ENCODE measurements at places on chromosomes 3 and 15. TPM values are rescaled to one million over a fixed set of nuclear protein-coding genes. Genes with fewer than 3 reads are reported as not detected.

- no peaks in the 10 kb centered on the region for H3K36me3 ChIP-seq
- no peak overlapping the region for H3K4me3 ChIP-seq
- H3K27me3 ChIP-seq = no peaks in the 10 kb centered on the region
- no peak overlapping the region for H3K27ac ChIP-seq
Observed at GRCh38 chr3:14871456-14872200, 52.9 kb downstream of the FGD5 start.

DNA sequence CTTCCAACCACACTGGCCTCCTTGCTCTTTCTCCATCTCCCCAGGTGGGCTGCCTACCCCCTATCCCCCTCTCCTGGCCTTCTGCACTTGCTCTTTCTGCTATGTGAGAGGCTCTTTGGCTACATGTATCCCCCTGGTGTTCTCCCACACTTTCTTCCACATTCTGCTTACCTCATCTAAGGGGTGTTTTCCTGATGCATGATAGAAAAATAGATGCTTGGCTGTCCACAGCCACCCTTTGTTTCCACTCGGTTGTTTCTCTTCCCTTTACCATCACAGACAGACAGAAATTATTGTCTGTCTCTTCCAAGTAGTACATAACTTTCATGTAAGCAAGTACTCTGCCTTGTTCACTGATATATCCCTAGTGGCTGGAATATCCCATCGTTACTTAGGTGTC lies 39.2 kb downstream of the MCTP2 start:
- no peaks in the 10 kb centered on the region for H3K27me3 ChIP-seq
- H3K4me1 ChIP-seq = no peaks in the 10 kb centered on the region
- H3K36me3 ChIP-seq = no peaks in the 10 kb centered on the region
- no peak for DNase-seq

DNA sequence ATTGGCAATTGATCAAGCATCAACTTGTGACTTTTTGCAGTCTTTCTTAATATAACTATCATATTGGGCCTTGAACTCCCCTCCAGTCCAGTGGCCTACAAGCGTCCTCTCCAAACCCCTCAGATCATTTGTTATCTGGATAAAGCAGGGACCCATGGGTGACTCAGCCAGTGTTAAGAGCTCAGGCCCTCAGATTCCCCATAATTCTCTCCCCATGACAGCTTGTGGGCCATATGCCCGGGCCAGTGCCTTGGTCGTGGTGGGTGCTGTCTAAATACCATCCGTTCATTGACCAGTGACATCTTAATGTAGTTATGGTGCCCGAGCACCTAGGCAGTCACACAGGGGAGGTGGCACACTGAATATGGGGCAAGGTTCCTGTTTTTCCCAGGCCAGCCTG lies 18.1 kb downstream of the MCF2L2 start:
- H3K27ac ChIP-seq = no peak overlapping the region
- H3K27me3 ChIP-seq = peaks cover 5% of the 10 kb centered on the region
- no peaks in the 10 kb centered on the region for H3K36me3 ChIP-seq
- no peak overlapping the region for H3K4me3 ChIP-seq

- no peak overlapping the region for H3K27ac ChIP-seq
- no peaks in the 10 kb centered on the region for H3K36me3 ChIP-seq
- peaks cover 6% of the 10 kb centered on the region for H3K4me1 ChIP-seq
- H3K27me3 ChIP-seq = no peaks in the 10 kb centered on the region
- no peak for DNase-seq
- no peak overlapping the region for H3K4me3 ChIP-seq
Observed at GRCh38 chr3:114452256-114452655, 158.4 kb downstream of the TIGIT start.

GRCh38 chr3:61814674-61815073 lies 253.3 kb downstream of the PTPRG start:
- no peaks in the 10 kb centered on the region for H3K27me3 ChIP-seq
- H3K4me1 ChIP-seq = peaks cover 7% of the 10 kb centered on the region
- DNase-seq = no peak

- no peak for DNase-seq
- peaks cover 7% of the 10 kb centered on the region for H3K4me1 ChIP-seq
- no peaks in the 10 kb centered on the region for H3K27me3 ChIP-seq
- H3K27ac ChIP-seq = no peak overlapping the region
- no peak overlapping the region for H3K4me3 ChIP-seq
- no peaks in the 10 kb centered on the region for H3K36me3 ChIP-seq
Observed at GRCh38 chr15:96125721-96126415, 204.6 kb upstream of the NR2F2 start.

DNA sequence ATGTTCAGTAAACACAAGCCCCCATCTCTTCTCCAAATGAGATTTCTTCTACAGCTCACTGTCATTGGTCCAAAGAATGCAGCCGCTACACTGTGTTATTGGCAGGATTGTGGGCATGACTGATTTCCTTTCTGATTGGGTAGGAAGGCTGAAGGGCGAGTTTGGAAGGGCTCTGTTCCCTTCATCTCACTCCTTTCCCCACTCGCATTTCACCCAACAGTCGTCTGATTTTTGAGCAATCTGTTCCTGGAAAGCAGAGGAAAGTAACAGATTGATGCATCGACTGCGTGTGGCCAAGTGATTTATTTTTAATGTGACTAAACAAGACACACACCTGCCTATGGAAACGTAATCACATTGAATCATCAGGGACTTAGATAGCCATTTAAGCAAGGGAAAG lies 55.5 kb downstream of the NOX5 start:
- no peak overlapping the region for H3K27ac ChIP-seq
- DNase-seq = no peak
- H3K4me3 ChIP-seq = no peak overlapping the region
- peaks cover 6% of the 10 kb centered on the region for H3K4me1 ChIP-seq
- peaks cover 3% of the 10 kb centered on the region for H3K27me3 ChIP-seq

Gene GP5
- total RNA-seq = 0.36 TPM

Gene SPRED1
- 32.6 TPM for total RNA-seq

Gene DUOXA1
- 0.29 TPM for total RNA-seq
